ENCODE measurements at places on chromosomes 5 and 9. TPM values are rescaled to one million over a fixed set of nuclear protein-coding genes. Genes with fewer than 3 reads are reported as not detected.

The NUP155 gene
- total RNA-seq, result 14.7 TPM

The LEAP2 gene
- 42.4 TPM for total RNA-seq

DNA sequence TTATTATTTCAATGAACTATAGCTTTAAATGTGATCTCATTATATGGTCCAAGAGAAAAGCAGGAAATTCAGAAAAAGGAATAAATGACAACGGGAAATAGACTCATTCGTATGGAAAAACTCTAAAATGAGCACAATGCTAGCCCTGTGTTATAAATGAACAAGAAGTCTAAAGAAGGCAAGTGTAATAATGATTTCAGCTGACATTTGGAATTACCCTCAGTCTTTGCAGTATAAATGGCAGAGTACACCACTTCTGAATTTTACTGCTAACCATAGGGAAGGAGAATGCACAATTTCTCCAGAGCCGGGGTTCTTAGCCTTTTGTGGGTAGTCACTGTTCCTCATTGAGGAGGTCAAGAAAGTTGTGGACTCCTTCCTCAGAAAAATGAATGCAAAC lies 93.1 kb downstream of the ANKRD55 start:
- DNase-seq, result no peak

GRCh38 chr5:82942083-82942881 lies 134.9 kb downstream of the TMEM167A start:
- DNase-seq, result no peak

- DNase-seq, result no peak
These were observed 29.9 kb downstream of the COL5A1 start for GRCh38 chr9:134671341-134672113.

- peak; percentile 26 for DNase-seq
These were observed 23.4 kb downstream of the DMRTA1 start for GRCh38 chr9:22469928-22470544.

DNA sequence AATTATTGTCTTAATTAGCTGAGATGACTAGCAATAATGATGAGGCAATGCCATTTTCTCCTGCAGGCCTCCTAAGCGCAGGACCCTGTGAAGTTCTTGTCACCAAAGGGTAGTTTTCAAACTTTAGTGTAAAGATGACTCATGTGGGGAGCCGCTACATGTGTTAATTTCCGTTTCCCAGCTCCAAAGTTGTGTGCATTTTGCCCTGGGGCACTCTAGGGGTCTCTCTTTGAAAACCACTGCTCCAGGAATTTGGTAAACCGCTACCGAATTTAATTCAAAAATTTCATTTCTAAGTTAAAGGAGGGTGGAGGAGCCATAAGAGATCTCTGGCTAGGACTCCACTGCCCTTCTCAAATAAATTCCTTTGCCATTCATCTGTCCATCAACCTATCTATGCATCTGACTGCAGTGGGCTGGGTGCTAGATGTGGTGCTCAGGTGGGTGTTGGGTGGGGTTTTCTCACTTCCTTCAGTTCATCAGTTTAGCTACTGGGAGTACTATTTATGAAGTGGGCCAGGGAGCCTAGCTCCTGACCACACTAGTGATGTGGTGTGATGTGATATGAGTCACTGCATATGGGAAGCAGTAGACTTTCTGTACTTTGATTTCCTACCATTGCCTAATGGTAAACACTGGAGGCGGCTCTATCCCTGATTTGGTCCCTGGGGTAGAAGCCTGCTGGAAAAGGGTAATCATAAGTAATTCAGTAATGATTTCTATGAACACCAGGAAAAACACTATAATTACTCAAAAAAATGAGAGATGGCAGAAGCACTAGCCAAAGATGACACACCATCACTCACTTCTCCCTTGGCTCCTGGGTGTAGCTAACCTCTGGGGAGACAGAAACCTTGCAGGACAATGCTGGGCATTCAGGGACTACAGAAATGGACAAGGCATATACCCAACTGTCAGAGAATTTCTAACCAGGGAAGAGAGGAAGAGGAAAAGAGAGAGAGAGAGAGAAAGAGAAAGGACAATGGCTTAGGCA lies 4.0 kb upstream of the ZSWIM6 start:
- DNase-seq, result no peak

Data from mucosa of gallbladder (tissue), 1 donor.